ENCODE measurements at places on chromosomes 12 and 14.

GRCh38 chr12:49871263-49871561, 28.3 kb upstream of the BCDIN3D start:
- no peak for DNase-seq

DNA sequence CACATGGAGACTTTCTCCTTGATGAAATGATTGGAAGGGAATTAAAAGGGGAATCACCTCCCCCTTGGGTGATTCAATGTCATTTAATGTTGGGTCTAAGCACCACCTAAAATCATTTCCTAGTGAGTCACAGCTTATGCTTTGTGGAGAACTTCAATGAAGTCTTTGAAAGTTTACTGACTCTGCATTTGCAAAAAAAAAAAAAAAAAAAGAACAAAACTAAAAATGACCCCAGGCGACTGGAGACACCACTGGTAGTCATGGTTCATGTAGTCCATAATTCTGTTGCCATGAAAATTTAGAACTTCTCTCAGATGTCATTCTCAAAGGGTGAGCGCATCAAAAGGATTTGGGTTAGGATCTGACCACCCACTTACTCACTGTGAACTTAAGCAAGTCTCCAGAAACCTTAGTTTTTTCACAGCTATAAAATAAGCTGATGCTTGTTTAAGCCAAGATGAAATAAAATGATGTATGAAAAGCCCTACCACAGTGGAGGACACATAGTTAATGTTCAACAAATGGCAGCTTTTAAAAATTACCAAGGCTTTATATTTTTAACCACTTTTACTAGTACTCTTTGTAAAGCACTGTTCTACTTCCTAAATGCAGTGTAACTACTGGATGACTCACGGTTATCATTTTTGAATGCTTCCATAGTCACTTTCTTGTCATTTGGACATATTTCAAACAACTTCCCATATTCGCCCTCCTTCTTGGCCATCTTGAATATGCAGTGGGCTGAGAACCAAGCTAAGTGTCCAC, 18.1 kb upstream of the KSR2 start:
- no peak for DNase-seq

DNA sequence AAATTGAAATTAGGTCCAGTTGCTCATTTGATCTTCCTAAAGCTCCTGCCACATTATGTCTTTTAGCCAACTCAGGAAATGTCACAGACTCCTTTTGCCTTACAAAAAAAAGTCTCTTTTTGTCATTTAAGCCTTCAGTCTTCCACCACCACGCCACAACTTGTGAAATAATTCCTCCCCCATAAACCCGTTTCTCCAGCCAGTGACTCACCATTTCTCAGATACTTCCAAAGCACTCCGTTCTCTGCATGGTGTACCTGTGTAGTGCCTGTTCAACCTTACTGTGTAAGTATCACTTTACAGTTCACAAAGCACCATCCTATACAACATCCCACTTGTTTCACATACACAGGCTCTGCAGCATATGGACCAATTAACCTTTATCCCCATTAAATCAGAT, 139.5 kb upstream of the AEBP2 start:
- no peak for DNase-seq

DNA sequence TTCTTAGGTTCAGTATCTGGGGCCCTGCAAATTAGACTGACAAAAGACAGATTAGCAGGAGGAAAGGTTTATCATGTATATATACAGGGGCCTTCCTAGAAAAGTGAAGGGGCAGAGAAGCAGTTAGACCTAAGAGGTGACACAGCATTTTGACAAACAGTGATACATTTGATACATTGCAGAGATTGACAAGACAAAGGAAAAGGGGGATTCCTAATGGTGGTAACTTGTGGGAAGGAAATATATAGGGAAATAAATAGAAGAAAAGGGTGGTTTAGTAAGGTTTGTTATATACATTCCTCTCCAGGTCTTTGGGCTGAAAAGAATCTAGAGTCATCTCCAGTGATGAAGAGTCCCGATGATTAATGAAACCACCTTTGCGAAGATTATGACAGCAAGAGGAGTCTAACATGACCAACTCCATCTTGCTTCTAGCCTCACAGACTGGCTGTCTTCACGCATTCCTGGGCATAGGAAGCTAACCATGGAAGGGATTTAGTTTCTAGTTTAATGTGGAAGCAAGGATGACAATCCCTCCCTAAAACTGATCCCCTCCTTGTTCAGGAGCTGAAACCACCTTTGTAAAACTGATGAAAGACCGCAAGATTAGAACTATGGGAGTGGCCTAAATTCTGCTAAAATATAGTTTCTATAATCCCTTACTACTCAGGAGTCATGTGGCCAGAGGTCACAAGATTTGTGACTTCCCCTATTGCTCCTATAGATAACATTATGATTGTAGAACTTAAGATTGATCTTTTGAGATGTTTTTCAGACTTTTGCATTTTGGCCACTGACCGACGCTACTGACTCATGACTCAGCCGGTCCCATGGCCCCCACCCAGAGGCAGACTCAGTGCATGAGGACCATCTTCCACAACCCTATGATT, 31.1 kb upstream of the CPM start:
- DNase-seq: no peak

- DNase-seq: no peak
These were observed 18.1 kb upstream of the TIGAR start for GRCh38 chr12:4302881-4303280.

GRCh38 chr14:92506231-92506630, 7.3 kb upstream of the RIN3 start:
- DNase-seq: no peak

DNA sequence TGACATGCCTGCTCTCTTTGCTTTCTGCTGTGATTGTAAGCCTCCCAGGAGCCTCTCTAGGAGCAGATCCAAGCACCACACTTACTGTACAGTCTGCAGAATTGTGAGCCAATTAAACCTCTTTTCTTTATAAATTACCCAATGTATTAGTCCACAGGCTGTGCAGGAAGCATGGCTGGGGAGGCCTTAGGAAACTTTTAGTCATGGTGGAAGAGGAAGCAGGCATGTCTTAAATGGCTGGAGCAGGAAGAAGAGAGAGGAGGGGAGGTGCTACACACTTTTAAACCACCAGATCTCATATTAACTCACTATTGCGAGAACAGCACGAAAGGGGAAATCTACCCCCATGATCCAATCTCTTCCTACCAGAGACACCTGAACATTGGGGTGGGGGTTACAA, 108.9 kb downstream of the DERA start:
- DNase-seq: no peak

DNA sequence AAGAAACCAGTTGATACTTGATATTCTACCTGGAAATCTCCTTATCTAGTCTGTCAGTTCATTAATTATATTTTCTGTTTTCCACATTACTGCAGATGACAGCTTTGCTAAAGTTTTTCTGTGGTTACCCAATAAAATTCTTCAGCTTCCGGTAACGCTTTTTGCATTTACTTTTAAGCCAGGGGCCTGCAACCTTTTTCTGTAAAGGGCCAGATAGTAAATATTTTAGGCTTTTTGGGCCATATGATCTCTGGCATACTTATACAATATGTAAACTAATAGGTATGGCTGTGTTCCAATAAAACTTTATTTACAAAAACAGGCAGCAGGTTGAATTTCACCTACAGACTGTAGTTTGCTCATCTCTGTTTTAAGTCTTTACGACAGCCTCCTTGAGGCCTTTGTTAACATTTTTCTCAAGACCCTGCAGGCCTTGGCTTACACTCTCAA, 48.3 kb downstream of the SPATS2 start:
- DNase-seq: no peak

- peak; percentile 47 for DNase-seq
These were observed 43.8 kb downstream of the DDHD1 start for GRCh38 chr14:53109105-53110041.

DNA sequence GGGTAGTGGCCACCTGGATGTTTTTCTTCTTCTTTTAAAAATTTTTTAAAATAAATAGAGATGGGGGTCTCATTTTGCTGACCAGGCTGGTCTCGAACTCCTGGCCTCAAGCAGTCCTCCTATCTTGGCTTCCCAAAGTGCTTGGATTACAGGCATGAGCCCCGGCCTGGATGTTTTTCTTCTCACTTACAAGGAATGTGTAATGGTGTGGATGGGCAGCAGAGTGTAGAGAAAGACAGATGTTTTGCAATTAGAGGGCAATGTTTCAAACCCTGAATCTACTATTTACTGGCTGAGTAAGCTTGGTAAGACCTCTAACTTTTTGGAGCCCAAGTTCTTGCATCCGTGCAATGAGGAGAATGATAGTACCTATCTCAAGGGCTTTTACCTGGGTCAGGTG, 48.1 kb downstream of the ADCK1 start:
- no peak for DNase-seq

GRCh38 chr14:49923442-49923841, 30.6 kb downstream of the ARF6 start:
- DNase-seq: no peak

GRCh38 chr12:80019691-80020090, 79.6 kb upstream of the OTOGL start:
- no peak for DNase-seq

DNA sequence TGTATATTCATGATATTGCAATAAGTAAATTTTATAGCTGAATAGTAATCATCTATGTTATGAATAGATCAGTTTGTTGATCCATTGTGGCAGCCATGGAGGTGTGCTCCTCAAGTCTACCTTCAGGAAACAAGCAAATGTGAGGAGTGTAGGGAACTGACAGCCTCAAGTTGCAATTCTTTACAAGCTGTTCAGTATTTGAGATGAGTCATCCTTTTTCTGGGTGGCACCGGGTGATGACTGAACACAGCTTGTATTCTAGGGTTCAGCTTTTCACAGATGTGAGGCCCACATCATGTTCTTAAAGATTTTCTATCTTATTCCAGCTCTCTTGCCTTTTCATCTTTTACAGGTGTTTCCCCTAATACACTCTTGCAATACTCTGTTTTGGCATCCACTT, 452.4 kb downstream of the KCNH5 start:
- no peak for DNase-seq

DNA sequence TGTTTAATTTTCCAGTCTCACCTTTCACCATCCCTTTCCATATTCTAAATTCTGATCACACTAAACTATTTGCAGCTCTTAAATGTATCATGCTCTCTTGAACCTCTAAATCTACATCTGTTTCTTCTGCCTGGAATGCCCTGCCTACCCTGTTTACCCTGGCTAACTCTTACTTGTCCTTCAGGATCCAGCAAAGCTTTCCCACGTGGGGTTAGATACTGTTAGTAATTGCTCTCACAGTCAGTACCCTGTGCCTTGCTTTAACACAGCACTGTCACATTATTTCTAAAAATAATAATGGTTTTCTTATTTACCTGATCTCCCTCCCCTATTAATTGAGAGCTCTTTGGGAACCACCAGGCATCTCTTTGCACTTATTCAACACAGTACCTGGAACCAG, 333.0 kb downstream of the CEP128 start:
- no peak for DNase-seq

DNA sequence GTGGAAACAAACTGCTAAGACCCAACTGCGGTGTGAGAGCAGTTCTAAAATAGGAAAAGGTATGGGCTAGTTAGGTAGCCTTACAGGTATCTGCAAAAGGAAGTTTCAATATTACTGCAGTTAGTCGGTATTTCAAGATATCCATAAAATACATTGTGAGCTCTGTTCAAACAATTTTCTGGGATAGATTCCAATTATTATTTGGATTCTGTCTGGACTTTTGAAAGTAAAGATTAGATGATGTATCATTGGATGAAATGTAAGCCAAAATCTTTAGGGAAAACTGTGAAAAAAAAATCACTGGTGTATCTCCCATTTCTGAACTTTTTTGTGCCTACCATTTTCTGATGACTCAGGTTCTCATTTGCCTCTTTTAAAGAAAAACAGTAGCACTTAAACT, 621.6 kb downstream of the CCER1 start:
- no peak for DNase-seq

DNA sequence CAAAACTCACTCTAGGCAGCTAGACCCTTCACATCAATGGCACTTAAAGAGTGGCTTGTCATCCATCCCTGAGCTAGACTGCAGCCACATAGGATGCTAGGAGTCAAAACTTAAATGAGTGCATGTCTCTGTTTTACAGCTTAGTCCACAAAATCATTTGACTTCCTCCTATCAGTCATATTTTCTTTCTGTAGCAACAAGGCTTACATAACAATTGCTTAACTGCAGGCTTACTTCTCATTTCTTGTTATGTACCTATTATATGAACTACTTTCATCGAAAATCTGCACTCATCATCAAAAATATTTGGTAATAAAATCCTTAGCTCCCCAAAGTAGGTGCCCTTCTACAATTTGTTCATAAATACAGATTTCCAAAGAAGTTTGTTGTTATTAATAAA, 30.1 kb downstream of the CLEC1A start:
- no peak for DNase-seq

- DNase-seq: no peak
These were observed 193.6 kb upstream of the NUDT4 start for GRCh38 chr12:93183940-93184671.

GRCh38 chr14:102033241-102033640, 53.6 kb downstream of the HSP90AA1 start:
- DNase-seq: no peak

DNA sequence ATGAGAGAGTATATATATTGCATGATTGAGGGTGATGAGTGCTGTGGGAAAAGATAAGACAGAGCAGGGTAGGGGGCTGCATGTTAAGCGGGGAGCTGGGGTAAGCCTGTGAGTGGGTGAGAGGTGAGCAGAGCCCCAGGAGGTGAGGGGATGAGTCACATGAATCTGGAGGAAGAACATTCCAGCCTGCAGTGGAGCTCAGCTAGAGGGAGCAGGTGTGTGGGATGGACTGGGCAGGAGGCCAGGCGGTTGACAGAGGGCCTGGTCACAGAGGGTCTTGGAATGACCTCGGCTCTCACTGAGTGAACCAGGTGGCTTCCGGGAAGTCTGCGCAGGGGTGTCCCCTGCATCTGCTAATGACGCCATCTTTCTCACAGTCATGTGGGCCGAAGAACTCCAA, 44.4 kb downstream of the GIT2 start:
- no peak for DNase-seq

DNA sequence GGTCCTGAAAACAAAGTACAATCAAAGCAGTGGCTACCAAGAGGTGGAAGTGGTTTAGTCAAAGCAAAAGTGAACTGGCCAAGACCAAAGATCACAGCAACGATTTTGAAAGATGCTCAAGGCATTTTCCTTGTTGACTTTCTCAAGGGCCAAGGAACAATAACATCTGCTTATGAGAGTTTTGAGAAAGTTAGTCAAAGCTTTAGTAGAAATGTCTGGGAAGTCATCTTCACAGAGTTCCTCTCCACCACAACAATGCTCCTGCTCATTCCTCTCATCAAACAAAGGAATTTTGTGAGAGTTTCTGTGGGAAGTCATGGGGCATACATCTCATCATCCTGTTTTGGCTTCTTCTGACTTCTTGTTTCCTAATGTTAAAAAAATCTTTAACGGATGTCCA, 80.1 kb downstream of the PLEKHA5 start:
- no peak for DNase-seq

DNA sequence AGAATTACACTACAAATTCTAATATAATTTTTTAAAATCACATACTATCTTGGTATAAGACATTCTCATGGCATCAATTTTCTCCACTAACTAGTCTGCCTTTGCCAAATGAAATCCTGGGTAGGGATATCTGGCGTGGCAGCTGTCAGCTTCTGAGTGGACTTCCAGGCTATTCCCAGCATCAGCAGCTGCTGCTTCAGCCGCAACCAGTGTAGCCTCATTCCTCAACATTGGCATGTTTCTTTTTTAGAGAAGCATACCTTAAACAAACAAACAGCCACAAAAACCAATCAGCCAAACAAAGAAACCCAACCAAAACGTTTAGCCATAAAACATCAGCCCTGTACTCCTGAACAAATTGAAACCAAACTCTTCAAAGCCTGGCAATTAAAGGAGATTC, 235.8 kb downstream of the SSPN start:
- DNase-seq: no peak
